Activated T-helper 1 cell treated with Interleukin-2 at 50 U/mL for 16 hours (primary cell): ENCODE measurements at places on chromosomes 7 and 10.

- no peak for DNase-seq
These were observed 138.1 kb downstream of the ARL5B start for GRCh38 chr10:18797286-18797685.

GRCh38 chr7:124351950-124352349 is 319.1 kb upstream of the TMEM229A start:
- DNase-seq = no peak

DNA sequence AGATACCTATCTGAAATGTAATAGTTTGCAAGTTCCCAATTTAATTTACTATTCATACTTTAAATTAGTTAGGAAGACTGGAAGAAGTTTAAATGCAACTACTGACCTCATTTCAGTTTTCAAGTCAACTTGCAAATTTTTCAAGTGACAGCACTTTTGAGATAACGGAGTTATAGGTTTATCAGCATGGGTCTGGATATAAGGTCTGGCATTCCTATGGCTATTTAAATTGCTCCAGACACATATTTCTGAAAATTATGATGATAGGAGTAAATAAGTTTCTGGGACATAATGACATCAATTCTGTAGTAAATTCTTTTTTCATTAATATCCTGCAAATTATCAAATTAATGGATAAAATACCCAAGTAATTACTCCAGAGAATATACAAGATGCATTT is 251.9 kb downstream of the PRKG1 start:
- no peak for DNase-seq

DNA sequence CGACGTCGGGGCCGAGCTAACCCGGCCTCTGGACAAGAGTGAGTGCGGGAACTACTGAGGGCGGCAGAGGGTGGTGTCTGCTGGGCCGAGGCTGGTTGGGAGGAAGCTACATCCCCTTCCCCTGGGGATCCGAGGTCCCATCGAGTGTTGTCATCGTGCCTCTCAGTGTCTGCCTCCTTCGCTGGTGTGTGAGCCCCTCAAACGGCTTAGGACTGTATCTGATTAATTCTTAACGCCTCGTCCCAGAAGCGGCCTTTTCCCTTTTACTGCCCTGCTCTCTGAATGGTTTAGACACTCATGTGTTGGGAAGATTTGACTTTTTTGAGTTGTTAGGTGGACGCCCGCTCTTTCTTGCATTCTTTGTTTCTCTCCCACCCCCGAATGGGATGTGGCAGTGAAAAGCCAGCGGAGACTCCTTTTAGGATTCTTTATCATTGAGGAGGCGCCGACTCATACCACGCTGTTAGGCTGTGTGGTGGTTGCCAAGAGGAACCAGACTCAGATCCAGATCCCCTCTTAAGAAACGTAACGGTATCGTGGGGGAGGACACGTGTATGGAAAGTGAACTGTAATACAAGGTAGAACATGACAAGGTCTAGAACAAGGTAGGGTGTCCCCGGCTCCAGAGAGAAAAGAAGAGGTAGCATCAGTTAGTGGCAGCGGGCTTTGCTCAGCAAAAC is 631 bp downstream of the SUPV3L1 start:
- no peak for DNase-seq

- DNase-seq = no peak
These were observed 480.3 kb upstream of the C7orf33 start for GRCh38 chr7:148110097-148110868.

DNA sequence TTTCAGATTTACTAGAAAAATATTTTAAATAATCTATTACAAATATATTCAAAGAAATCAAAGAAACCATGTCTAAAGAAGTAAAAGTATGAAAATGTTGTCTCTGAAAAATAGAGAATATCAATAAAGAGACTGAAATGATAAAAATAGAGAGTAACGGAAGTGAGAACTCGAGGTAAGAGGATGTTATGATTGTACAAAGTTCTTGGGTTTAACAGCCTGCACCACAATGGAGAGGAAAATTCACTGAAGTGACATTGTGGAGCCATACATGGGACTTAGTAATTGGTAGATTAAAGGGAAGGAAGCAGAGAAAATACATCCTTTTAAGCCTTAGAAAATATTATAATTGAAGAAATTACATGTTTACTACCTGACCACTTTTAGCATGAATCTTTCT is 77.9 kb downstream of the THSD7A start:
- DNase-seq = no peak

DNA sequence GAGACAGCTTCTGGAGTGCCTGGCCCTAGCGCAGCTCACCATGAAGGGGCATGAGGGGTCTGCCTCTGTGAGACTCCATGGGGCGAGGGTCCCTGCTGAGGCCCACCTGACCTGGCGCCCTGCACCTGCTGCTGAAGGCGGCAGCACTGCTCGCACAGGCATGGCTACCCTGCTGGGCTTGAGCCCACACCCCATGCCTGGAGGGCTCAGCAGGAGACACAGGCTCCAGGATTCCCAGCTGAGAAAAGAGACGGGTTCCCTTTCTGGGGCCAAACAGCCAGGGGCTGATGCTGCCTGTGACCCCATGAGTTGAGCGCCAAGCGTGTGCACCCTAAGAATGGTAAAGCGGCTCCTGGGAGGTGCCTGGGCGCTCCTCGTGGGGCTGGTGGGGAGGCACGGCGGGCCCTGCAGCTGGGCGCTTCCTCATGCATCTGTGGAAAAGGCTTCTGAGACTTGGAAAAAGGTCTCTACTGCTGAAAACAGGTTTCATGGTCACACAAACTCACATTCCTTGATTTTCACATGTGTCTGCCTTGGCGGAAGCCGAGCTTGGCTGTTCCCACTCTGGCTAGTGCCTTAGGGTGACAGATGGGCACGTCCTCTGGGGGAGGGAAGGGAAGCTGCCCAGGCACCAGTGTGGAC is 233.4 kb downstream of the ZMYND11 start:
- DNase-seq = no peak
